Mucosa of gallbladder (tissue), 1 donor: ENCODE measurements at places on chromosomes 11 and 22. TPM values are rescaled to one million over a fixed set of nuclear protein-coding genes. Genes with fewer than 3 reads are reported as not detected.

DNA sequence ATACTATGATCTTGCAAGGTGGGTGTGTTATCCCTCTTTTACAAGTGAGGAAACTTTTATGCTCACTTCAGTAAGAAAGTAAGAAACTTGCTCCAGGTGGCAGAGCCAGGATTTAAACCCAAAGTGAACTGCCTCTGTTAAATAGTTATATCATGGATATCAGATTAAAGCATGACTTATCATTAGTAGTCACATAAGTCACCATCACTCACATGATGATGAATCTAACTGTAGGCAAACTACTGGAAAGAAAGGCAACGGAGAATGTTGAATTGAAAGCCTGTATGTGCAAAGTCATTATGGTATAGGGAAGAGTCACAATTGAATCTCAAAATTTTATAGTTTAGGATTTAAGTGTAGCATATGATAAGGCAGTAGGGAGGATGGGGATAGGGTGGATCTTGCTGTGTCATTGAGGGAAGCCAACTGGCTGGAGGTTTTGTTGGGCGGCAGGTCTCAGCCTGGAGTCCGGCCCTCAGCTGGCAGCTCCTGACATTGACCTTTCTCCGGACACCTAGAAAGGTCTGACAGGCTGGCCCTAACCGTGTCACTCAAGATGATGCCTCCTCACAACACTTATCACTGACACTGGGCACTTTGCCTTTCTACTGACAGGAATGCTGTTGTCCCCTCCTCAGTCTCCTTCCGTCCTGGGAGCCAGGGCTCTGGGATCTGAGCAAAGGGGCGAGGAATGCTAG, 98.3 kb downstream of the EMSY start:
- no peak for DNase-seq

DNA sequence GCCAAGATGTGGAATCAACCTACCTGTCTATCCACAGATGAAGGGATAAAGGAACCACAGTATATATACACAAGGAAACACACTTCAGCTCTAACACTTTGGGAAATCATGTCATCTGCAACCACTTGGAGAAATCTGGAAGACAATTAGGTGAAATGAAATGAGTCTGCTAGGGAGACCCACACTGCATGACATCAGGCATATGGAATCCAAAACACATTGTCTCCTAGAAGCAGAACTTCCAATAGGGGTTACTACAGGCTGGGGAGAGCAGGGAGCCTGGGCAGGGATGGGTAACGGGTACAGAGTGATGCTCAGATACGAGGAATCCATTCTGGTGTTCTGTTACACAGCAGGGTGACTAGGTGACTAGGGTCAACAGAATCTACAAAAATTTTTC, 18.3 kb downstream of the RGL4 start:
- DNase-seq: no peak

DNA sequence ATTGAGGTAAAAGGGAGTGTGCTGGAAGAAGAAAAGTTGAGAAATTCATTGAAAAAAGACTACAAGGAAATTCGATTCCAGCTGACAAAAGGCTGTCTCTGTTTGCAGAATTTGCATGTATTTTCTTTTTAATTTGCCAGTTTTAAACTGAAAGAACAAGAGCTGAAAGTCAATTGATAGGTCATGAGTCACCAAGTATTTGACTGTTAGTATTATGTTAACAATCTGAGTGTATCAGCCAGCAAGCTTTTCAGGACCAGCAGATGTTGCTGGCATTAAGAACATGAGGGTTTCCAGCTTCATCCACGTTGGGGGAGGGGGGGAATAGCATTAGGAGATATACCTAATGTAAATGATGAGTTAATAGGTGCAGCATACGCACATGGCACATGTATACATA, 726.7 kb downstream of the METTL15 start:
- no peak for DNase-seq

DNA sequence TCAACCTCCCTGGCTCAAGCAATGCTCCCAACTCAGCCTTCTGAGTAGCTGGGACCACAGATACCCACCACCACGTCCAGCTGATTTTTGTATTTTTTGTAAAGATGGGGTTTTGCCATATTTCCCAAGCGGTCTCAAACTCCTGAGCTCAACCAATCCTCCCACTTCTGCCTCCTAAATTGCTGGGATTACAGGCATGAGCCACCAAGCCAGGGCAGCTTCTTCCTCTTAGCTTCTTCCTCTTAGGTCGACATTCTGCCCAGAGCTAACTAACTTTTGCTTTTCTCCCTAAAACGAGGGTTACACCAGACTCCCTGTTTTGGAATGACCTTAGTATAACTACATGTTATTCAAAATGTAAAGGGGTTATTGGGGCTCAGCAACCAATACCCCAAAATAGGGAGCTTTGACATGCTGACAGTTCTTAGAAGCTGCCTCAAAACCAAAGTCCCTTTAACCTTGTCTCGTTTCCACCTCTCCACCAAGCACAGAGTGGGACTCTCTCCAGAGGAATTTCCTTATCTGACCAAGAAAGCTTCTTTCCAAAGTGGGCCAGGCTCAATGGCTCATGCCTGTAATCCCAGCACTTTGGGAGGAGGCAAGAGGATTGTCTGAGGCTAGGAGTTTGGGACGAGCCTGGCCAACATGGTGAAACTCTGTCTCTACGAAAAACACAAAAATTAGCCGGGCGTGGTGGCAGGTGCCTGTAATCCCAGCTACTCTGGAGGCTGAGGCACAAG, 7.0 kb downstream of the HPS5 start:
- DNase-seq: no peak

DNA sequence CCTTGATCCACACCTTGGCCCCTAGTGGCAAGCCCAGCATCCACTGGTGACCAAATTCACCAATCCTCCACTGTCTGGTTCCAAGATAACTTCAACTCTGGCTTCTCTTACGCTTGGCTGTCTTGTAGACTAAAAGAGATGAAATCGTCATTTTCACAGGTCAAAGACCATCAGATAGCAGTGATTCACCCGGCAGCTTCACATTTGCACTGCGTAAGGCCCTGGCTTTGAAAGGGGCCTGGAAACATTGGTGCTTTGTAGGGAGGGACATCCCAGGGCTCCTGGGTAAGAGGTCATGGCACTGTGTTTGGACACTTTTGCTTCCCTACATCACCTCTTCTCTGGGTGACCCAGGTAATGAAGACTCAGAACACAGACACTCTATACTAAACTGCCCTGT, 30.1 kb upstream of the FADD start:
- DNase-seq: no peak

GRCh38 chr11:117910941-117911655, 18.1 kb downstream of the TMPRSS13 start:
- no peak for DNase-seq

GRCh38 chr22:26681395-26681821, 24.0 kb downstream of the MIAT start:
- DNase-seq: no peak

GRCh38 chr11:11620921-11621572, 758 bp downstream of the GALNT18 start:
- peak; percentile 20 for DNase-seq

DNA sequence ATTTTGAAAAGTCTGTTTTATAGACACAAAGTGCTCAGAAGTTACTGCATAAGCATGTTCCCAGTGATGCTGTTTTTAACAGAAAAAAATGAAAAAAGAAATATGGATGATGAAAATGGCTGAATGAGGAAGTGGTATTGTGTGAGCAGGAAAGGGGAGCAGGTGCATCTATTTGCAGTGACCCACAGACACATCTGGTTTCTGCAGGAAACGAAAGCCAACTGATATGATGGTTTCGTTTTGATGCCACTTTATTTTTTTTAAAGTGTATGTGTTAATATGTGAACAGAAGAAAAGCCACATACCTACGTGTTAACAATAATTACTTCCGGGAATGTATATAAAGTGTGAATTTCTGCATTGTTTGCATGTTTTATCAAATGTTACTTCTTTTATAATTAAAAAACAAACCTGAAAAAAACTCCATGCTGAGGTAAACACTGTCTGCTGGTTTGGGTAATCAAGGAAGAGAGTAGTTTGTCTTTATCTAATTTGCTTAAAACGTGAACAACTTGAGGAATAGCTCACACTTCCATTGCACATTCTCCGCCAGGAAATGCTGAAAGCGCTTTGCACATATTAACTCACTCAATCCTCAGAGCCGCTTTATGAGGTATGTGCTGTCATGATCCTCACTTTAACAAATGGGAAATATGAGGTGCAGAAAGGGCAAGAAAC, 1335.9 kb downstream of the TBC1D22A start:
- no peak for DNase-seq

GRCh38 chr22:29834046-29834445, 4.0 kb downstream of the ASCC2 start:
- no peak for DNase-seq

DNA sequence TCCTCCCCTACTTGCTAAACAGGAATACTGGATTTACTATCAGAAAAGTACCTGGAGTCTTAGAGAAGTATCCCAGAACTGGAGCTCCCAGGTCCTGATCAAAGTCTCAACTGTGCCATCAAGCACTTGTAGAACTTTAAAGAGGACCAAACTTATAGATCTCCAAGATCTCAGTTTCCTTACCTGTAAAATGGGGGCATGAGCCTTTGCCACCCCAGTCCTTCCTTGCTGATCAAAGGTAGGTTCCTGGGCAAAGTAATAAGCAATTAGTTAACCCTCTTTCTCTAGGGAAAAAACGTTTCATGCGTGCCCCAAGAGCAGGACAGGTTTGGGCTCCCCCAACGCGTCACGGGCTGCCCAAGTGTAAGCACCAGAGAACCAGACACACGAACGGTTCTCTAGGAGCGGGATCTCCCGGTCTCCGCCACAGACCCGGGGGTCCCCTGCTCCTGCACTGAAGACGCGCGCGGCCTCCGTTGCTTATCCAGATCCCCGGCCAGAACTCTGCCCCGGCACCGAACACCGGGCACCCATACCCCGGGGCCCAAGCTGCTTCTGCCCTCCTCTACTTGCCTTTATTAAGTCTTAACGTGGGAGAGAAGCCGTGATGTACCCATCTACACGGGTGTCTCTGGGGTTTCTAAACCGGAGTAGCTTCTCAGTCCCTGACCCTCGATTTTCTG, 505 bp downstream of the ZNF214 start:
- no peak for DNase-seq

- DNase-seq: no peak
Observed at GRCh38 chr11:19365743-19366410, 125.1 kb upstream of the E2F8 start.

GRCh38 chr22:50576806-50577696, 1.2 kb downstream of the CPT1B start:
- DNase-seq: no peak

- no peak for DNase-seq
Observed at GRCh38 chr11:74256378-74257133, 54.9 kb downstream of the P4HA3 start.

DNA sequence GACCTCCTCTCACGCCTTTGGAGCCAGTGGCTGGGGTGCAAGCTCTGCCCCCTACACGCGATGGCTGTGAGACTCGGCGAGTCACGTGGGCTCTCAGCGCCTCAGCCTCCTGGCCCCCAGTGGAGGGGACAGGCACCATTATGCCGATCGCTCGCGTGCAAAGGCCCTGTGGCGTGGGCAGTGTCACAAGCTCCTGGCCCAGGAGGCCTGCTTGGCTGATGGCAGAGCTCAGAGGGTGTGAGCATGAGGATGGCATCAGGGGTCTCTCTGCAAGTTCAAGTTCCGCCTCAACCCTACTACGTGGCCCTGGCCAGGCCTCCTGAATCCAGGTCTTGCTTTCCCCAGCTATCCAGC, 90.8 kb upstream of the KCNQ1OT1 start:
- no peak for DNase-seq

DNA sequence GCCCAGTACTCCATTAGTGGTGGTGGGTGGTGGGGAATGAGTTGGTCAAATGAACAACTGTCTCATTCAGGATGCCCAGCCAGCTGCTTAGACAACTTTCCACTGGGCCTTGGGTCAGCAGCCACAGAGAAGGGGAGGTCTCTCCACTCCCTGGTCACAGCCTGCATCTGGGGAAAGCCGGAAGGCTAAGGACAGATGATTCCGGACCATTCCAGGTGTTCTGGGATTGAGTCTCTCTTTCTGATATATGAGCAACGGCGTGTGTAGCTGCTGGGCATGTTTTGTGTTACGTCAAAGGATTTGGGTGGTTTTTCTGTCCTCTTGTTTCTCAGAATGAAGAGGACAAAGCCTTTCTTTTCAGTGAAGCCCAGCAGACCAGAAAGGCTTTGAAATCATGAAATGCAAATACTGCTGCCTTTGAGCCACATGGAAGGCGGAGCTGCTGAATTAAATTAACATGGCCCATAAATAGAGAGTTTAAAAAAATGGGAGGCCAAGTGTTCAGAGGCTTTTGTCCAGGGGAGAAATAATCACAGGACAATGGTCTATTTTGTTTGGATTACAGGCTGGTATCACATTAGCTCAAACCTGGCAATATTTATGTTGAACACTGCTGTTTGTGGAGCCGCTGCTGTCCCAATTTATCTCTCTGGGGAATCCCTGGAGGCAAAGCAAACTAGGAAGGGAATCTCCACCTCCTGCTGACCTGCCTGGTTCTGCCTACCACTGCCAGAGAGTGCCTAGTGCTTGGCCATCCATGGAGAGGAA, 234.4 kb upstream of the E2F8 start:
- DNase-seq: no peak

- DNase-seq: no peak
Observed at GRCh38 chr22:46897246-46897623, 134.8 kb downstream of the TBC1D22A start.

Gene IGLL1
- not detected for total RNA-seq

Gene DLG2
- total RNA-seq: 4.4 TPM

Gene OR2AG1
- total RNA-seq: not detected

Gene SLC16A8
- 0.35 TPM for total RNA-seq

Gene DDI1
- total RNA-seq: not detected
